ENCODE measurements at places on chromosomes 12 and 14.

- no peak for DNase-seq
Measured at GRCh38 chr14:51342226-51342625, 102.2 kb downstream of the TMX1 start.

- no peak for DNase-seq
Measured at GRCh38 chr12:127429551-127430285, 837.3 kb upstream of the TMEM132C start.

- no peak for DNase-seq
Measured at GRCh38 chr12:64669270-64669842, 59.1 kb downstream of the RASSF3 start.

DNA sequence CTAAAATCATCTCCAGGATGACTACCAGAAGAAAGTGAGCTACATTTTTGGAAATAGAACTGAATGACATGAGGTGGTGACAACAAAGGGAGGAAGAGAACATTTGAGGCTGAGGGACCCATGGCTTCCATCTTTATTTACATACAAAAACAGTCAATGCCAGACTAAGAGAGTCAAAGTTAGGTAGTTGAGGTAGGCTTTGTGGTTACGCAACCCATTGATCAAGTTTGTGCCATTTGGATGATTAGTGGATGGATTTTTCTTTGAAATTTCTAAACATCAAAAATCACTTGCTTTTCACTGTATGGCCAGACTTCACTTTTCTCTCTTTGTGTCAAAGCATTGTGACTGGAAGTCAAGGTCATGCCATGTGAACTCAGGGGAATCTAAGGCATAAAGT is 22.9 kb downstream of the ASCL1 start:
- no peak for DNase-seq

DNA sequence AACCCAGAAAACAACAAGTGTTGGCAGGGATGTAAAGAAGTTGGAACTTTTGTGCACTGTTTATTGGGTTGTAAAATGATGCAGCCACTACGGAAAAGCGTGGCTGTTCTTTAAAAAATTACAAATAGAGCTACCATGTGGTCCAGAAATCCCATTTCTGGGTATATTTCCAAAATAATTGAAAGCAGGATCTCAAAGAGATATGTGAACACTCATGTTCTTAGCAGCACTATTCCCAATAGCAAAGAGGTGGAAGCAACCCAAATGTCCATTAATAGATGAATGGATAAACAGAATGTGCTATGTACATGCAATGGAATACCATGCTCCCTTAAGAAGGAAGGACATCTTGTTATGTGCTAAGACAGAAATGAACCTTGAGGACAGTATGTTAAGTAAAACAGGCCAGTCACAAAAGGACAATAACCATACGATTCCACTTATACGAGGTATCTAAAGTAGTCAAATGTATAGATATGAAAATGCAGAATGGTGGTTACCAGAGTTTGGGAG is 249.5 kb downstream of the PHLDA1 start:
- no peak for DNase-seq

- DNase-seq = no peak
Measured at GRCh38 chr12:99387661-99388060, 259.9 kb upstream of the GARIN6 start.

DNA sequence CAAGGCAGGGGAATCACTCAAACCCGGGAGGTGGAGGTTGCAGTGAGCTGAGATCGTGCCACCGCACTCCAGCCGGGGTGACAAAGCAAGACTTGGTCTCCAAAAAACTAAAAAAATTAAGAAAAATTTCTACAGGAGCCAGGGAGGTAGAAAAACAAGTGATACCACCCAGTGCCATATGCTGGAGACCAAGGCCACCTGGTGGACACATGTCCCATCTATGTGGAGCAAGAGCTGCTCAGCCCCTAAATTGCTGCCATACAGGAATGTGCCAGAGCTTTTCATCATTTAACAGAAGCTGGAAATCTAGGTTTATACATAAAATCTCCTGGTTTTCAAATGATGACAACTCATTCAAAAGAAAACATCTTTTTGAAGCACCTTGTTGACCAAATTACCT is 61.4 kb upstream of the ELK3 start:
- DNase-seq = no peak

DNA sequence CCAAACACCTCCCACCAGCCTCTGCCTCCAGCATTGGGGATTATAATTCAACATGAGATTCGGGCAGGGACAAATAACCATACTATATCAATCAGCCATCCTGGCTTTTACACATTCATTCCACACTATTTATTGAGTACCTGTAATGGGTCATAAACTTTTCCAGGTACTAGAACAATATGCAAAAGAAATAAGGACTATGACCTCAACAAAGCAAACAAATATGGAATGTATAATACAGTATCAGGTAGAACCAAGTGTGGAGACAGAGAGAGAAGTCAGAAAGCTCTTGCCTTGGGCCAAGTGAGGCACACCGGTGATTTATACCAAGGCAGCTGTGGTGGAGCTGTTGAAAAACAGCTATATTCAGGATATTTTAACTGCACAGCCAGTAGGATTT is 116.3 kb downstream of the TSPAN8 start:
- DNase-seq = no peak

GRCh38 chr12:96344124-96344695 is 56.0 kb downstream of the CDK17 start:
- DNase-seq = no peak

DNA sequence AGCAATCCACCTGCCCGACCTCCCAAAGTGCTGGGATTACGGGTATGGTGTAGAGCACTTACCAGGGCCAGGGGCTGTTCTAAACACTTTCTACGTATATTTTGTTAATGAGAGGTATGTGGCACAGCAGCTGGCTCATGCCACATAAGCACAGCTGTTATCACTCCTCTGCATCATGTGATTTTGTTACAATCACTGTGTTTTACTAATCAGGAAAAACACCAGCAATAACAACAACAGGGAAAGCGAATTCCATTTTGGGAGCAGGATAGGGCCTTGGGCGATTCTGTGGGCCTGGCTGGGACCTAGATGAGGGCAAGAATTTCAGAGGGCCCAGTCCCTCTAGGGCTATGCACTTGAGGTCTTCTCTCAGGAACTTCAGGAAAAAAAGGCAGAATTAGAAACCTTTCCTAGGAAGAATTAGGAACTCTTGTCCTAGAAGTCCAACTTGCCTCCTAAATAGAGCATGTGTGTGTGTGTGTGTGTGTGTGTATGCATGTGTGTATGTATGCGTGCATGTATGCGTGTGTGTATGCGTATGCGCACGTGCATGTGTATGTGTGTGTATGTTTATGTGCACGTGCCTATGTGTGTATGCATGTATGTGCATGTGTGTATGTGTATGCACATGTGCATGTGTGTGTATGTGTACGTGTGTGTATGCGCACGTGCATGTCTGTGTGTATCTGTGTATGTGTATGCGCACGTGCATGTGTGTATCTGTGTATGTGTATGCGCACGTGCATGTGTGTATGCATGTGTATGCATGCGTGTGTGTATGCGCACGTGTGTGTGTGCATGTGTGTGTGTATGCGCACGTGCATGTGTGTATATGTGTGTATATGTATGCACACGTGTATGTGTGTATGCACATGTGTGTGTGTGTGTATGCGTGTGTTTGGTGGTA is 41.8 kb upstream of the CORO1C start:
- DNase-seq = no peak

DNA sequence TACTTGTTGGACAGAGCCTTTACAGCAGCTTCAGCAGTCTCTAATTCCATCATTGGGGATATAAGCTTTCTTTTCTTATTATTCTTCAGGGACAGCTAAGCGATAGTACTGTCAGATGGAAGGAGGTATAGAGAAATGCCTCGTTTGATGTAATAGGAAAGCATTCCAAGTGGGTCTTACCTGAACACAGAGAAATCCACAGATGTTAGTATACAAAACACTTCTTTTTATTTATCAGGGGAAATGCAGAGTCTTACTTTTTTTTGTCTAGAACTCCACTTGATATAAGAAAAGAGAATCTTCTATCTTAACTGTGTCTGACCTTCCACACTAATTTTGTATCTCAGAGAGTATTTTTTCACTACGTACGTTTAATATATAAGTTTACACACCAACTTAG is 1.9 kb downstream of the SYT1 start:
- DNase-seq = no peak

DNA sequence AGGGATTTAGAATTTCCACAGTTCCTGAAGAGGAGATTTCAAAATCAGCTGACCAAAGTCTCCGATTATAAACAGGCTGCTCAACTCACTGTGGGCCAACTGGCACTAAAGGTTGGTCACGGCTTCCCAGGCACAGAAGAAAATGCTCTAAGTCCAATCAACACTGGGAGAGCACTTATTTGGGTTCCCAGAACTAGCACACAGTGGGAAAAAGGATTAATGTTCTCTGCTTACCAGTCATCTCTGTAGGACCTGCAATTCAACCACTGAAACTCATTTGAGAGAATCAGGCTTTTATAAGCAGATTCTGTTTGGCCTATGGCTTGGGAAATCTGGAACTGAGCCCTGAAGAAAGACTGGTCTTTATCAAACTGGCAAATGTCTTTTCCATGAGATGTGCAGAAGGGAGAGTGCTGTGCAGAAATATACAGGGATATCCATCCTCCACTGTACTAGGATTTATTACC is 49.4 kb downstream of the ABCC9 start:
- no peak for DNase-seq

DNA sequence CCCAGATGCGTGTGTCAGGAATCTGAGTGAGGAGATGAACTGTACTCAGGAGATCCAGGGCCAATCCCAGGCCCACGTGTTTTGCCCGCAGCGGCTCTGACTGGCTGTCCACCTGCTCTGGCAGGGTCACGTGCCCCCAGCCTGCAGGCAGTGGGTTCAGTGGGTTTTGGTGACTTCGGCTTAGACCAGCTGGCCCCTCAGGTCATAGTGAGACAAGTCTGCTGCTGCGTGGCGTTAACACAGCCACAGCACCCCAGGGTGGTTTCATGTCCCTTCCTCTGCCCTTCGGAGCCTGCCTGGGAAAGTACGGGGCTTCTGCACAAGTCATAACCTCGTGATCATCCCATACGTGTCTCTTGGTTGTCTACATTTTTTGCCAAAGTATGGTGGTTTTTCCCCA is 2.6 kb downstream of the FBRSL1 start:
- DNase-seq = no peak

DNA sequence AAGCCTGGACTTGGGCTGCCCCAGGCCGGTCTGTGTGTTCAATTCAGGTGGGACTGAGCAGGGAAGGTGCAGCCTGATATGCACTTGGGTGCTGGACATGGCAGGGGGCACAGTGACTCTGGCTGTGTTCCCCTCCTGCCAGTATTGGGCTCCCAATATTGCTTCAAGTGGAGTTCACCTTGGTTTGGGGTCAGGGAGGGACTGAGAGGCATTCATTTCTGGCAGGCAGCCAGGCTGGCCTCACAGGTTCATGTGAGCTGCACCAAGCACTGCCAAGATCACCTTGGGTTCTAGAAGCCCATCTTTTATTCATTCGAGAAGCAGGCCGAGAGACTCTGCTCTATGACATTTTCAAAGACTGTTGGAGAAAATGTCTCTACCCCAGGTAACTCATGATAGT is 245.0 kb downstream of the CHST11 start:
- DNase-seq = no peak

GRCh38 chr12:9779209-9779608 is 18.5 kb upstream of the CD69 start:
- no peak for DNase-seq

- no peak for DNase-seq
Measured at GRCh38 chr12:61848893-61849292, 411.3 kb upstream of the USP15 start.

GRCh38 chr12:31322801-31323207 is 3.1 kb downstream of the SINHCAF start:
- DNase-seq = no peak

DNA sequence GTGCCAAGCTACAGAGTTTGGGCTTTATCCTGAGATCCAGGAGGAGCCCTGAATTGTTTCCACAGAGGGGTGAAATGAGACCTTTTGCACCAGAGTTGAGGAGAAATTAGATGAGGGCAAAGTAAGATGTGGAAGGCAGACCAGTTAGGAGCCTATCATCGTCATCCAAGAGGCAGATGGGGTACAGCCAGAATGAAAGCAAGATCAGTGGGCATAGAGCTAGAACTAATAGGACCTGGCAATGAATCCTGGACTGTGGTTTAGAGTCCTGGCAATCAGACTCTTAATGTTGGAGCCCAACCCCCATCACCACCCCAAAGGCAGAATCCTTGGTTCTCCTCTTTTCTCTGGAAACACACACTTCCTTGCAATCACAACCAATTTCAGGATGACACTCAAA is 166.6 kb upstream of the HMGA2 start:
- no peak for DNase-seq

DNA sequence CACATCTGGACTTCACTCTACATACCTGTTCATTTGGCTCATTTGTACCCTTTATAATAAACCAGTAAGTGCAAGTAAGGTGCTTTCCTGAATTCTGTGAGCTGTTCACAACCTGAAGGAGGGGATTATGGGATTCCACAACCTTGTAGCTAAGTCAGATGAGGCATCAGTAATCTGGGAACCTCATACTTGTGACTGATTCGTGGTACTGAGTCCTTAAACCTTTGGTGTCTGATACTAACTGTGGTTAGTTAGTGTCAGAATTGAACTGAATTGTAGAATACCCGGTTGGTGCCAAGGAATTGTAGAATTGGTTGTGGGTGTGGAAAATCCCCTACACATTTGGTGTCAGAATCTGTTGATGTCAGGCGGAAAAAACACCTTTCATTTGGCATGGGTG is 83.4 kb downstream of the TMX1 start:
- DNase-seq = no peak

- DNase-seq = no peak
Measured at GRCh38 chr12:13343375-13343774, 146.8 kb downstream of the EMP1 start.

GRCh38 chr14:32820682-32821081 is 118.0 kb upstream of the NPAS3 start:
- no peak for DNase-seq

DNA sequence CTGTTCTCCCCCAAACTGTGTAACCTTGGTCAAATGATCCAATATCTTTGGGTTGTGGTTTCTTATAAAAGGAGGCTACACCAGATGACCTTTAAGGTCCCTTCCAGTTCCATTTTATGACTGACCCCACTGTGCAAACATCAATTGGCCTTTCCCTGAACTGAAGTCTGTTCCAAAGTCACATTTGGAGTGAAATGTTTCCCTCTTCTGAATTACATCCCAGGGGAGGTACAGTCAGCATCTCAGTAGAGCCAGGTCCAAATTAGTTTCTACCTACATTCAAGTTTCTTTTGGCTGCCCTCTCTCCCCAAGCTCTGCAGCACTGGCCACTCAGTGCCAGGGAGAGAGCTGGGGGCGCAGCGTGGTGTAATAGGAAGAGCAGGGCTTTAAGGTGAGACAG is 34.4 kb downstream of the LIMA1 start:
- DNase-seq = no peak

GRCh38 chr12:22569253-22569652 is 24.9 kb upstream of the C2CD5 start:
- DNase-seq = no peak

DNA sequence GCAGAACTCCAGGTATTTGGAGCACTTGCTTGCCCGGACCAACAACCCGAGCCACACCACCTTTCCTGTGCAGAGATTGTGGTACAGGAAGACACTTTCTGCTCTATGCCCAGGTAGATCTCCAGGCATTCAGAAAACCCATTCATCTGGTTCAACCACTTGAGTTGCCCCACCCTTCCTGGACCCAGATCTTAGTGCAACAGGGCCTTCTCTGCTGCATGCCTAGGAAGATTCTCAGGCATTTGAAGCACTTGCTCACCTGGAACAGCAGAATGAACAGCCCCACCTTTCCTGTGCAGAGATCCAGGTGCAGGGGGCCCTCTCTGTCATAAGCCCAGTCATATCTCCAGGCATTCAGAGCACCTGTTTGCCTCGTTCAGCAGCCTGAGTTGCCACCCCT is 412.8 kb upstream of the MGAT4C start:
- no peak for DNase-seq

GRCh38 chr12:64682572-64683277 is 72.4 kb downstream of the RASSF3 start:
- no peak for DNase-seq
